Retinal pigment epithelial cell (primary cell): ENCODE measurements at places on chromosomes 6 and 20.

DNA sequence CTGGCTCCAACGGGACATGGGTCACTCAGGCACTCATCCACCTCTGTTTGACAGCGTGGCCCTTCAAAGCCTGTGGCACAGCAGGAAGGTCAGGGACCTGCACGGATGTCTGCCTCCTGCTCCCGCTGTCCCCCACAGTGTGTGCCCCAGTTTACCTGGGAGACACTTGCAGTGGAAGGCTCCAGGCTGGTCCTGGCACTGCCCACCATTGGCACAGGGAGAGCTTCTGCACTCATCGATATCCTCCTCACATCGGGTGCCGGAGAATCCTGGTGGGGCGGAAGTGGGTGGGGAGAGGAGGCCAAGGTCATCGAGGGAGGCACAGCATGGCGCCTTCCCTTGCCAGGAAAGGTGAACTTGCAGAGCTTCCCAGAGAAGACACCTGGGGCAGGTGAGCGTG, 6.9 kb downstream of the NOTCH4 start:
- DNase-seq: no peak

- no peak for DNase-seq
These were observed 22.5 kb downstream of the KLHL32 start for GRCh38 chr6:96947055-96947454.

GRCh38 chr6:12557765-12558164, 158.8 kb upstream of the PHACTR1 start:
- no peak for DNase-seq

- no peak for DNase-seq
These were observed 11.2 kb upstream of the EDN1 start for GRCh38 chr6:12278915-12279314.

DNA sequence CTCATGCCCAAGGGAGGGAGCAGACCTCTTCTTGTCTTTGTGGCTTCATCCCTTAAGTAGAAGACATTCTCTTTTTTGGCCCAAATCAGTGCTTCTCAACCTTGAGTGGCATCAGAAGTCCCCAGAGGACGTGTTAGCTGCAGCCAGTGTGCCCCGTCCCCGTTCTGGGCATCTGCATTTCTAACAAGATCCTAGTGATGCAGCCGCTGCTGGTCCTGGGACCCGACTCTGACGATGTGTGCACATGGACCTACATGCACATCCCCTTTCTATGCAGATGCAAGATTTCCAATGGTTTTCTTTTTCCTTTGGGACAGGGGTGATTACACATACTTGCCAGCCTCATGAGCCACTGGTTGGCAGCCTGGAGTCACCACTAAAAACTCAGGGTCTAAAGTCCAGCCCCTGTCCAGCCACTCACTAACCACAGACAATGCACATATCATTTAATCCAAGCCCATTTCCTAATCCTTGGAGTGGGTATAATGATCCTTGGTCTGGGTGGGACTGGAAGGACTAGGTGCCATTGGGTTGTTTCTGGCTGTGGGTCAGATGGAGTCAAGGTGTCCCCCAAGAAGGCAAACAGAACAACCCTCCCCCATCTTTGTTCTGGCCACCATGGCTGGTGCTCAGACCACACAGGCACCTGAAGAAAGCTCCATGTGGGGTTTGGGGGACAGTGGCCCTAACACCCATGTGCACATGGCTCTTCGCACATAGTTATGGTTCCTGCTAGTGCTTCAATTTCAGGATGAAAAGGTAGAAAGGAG, 6.4 kb downstream of the ACSS1 start:
- DNase-seq: no peak

GRCh38 chr6:143912671-143913070, 48.4 kb downstream of the ZC2HC1B start:
- DNase-seq: no peak

DNA sequence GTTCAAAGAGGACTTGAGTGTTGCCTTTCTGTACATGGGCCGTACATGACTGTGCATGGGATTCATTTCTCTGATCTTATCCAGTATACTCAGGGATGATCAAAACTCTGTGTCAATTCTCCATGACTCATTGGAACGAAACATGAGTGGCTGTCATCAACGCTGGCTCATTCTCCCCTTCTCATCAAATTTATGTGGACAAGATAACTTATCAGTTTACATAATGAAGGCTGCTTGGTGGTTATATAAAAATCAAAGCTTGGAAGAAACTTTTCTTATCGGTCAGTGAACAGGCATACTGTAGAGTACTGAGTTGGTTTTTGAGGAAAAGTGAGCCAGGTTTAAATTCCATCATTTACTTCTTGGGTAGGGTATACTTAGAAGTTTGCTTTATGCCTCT, 24.9 kb downstream of the CRISP1 start:
- no peak for DNase-seq

DNA sequence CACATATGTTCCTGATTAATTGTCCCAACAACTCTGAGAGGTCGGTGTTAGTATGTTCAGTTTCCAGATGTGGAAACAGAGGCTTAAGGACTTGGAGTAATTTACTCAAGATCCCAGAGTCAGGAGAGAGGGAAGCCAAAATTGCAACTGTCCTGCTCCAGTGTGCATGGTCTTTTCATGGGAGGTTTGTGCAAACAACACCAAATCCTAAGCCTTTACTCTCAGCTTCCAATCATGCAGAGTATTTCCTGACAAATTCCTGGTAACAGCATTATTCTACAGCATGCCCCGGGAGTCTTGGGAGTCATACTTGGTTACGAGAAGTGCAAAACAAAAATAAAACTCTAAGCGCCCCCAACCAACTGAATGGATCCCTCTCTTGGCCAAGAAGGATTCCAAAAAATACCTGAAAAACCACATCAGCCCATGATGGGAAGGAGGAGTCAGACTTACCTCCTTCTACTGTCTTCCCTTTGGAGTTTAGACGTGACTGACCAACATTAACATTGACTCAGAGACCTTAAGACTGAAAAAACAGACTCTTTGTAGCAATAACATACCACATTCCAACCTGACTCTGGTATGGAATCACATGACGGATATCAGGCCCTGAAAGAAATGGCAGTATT, 30.8 kb upstream of the PPP1R3G start:
- no peak for DNase-seq

- no peak for DNase-seq
These were observed 52.7 kb upstream of the CST5 start for GRCh38 chr20:23932256-23932655.

DNA sequence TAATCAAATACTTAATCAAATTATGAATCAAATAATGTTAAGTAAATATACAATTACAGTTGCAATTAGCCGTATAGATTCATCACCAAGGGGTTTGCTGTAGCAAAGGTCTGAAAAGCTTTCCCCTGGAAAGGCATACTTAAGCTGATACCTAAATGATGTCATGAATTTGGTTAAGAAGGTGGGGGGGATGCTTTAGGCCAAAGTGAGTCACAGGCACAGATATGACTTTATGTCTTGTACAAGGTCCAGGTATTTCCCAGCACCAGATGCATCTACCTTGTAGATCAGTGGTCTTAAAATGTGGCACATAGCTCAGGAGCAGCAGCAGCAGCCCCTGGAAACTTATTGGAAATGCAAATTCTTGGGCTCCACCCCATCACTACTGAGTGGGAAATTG, 557.3 kb upstream of the CDH4 start:
- DNase-seq: no peak

- DNase-seq: no peak
These were observed 19.3 kb upstream of the ARID1B start for GRCh38 chr6:156757849-156758248.

- DNase-seq: no peak
These were observed 16.5 kb upstream of the MLIP start for GRCh38 chr6:54094786-54095185.

DNA sequence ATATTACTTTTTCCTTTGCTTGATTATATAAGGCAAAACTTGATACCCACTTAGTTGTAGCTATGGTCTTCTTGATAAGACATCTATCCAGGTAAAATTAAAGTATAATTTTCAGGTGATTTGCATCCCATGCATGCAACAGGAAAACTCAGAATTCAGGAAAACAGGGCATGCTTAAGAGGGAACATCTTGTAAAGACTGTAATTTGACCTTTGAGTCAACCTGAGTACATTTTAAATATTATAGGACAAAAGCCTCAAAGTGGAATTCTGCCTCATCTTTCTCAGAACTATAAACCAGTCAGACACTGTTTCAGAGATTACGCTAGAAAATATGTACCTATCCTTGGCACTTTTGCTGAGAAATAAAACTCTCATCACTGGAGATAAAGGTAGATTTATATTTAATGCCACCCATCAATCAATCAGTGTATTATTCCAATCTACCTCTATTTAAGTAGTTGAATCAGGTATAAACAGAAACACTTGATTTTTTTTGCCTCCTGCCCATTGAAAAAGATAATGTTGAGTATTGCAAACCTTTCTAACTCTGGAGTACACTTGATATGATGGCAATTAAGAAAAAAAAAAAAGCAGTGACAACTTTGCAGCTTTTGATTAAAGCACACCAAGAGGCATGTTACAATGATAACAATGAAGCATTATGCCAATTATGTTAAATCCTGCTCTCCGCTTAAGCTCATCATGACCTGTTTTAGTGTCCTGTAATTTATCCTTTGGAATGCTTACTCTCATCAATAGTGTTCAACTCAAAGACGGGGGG, 2.8 kb downstream of the CITED2 start:
- DNase-seq: no peak

DNA sequence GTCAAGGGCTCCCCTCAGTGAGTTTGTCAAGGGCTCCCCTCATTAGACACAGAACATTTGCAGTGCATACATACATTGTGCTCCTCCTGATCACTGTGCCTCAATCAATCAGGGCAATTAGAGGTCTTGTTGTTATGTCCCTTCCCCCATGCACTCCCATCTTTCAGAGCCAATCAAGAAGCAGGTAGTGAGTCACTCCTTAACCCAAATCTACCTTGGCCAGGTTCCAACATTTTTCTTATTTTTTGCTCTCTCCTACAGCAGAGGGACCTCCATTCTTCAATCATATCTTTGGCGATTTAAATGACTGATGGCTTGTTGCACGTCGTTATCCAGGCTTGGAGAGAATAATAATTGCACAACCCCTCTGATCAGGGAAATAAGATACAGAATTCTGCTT, 409.9 kb upstream of the SPTLC3 start:
- no peak for DNase-seq

DNA sequence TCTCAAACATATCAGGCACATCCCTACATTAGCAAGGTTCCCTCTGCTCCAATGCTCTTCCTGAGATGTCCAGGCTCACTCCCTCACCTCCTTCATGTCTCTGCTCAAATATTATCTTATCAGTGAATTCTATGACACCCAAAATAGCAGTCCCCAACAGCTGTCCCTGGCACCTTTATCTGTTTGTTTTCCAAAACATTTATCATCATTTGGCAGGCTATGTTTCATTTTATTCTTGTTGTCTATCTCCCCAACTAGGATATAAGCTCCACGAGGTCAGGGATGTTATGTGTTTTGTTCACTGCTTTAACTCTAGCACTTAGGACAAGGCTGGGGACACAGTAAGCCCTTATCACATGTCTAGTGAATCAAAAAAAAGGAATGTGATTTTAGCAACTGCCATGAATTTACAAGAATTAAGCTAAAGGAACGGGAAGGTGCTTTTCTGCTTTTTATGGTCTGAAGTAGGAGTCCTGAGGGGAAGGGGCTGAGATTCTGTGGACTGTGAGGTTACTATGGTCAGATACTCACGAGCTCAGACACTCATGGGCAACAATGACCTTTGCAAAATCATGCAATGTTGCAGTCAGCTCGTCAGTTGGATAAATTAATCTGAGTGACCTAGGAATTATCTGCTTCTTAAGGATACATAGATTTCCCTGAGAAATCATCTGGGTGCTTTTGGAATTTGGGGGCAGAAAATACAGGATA, 1.9 kb upstream of the IL22RA2 start:
- DNase-seq: no peak

- no peak for DNase-seq
These were observed 13.0 kb downstream of the KIF16B start for GRCh38 chr20:16560216-16560615.

DNA sequence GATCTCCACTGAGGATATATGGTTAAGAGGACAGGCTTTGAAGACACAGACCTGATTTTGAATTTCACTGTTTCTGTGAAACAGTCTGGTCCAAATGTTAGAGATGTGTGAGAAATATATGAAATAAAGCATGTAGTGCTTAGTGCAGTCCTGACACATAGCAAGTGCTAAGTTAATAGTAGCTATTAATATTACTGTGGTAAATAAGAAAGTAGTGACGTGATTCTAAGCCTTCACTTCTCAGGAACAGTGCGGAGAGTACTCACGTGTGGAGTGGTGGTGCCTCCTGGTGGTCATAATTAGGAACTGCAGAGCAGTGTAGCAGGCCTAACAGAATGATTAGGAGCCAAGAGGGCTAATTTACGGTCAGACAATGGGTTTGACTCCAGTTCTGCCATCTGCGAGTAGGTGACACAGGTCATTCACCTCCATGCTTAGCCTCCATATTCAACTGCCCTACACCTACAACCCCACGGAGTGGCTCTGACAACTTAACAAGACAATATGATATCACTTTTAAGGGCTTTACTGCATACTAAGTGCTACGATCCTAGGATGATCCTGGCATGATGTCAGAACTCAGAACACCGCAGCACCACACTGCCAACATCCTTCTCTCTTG, 106.2 kb downstream of the JPH2 start:
- no peak for DNase-seq

GRCh38 chr6:37696841-37697662, 631 bp downstream of the MDGA1 start:
- DNase-seq: no peak

GRCh38 chr20:9147547-9148024, 78.7 kb downstream of the PLCB4 start:
- DNase-seq: no peak

DNA sequence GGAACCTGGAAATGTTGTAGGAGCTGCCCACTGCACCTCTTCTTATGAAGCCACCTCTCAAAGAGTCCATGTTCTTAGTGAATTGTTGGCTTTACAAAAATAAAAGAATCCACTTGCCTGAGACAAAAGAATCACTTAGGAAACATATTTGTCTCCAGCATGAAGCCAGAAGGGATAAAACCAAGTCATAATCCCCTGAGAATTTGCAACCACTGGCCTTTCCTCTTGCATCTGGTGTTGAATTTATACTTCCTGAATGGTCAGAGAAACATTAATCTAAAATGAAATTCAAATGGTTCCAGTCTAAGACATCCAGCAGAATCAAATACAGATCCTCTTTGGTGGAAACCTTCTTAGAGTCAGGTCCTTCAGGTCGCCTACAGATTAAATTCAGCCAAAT, 192.5 kb upstream of the ECI2 start:
- no peak for DNase-seq

GRCh38 chr6:30093951-30094661, 18.5 kb upstream of the RNF39 start:
- no peak for DNase-seq

GRCh38 chr20:37007898-37008649, 56.6 kb upstream of the SAMHD1 start:
- DNase-seq: peak; percentile 2

DNA sequence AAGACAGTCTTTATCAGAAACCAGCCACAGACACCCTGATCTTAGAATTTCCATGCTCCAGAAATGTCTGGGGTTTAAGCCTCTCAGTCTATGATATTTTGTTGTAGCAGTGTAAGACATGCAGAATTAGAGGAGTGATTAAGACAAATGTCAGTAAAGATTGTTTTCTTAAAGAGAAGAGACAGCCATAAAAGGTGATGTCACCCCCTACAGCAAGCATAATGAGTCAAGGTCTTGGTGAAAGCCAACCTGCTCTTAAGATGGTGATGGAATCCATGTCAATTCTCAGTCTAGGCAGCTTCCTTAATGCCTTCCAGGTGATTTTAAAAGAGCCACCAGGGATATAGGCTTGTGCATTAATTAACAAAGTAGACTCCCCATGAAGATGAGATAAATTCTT, 849.9 kb upstream of the EPHA7 start:
- no peak for DNase-seq
